ENCODE measurements at places on chromosomes 12 and 14.

DNA sequence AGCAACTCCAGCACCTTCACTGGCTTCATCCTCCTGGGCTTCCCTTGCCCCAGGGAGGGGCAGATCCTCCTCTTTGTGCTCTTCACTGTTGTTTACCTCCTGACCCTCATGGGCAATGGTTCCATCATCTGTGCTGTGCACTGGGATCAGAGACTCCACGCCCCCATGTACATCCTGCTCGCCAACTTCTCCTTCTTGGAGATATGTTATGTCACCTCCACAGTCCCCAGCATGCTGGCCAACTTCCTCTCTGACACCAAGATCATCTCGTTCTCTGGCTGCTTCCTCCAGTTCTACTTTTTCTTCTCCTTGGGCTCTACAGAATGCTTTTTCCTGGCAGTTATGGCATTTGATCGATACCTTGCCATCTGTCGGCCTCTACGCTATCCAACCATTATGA, 6.8 kb downstream of the OR11G2 start:
- DNase-seq, result no peak

GRCh38 chr12:18905134-18905533, 167.2 kb downstream of the CAPZA3 start:
- no peak for DNase-seq

DNA sequence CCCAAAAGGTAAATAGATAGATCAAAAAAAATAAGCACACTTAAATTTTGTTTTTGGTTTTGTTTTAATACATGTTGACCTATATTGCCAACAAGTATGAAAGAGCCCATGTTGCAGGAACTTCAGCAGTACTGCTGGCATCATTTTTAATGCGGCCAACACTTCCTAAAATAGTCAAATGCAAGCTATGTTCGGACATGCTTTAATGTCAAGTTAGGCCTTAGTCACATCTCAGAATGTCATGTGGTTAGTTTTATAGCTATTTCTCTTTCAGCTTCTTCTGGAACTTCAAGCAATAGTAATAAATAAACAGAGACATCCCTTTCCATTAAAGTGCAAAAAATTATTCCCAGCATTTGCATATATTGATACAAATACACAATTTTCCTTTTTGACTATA, 153.4 kb downstream of the PIK3C2G start:
- DNase-seq, result no peak

DNA sequence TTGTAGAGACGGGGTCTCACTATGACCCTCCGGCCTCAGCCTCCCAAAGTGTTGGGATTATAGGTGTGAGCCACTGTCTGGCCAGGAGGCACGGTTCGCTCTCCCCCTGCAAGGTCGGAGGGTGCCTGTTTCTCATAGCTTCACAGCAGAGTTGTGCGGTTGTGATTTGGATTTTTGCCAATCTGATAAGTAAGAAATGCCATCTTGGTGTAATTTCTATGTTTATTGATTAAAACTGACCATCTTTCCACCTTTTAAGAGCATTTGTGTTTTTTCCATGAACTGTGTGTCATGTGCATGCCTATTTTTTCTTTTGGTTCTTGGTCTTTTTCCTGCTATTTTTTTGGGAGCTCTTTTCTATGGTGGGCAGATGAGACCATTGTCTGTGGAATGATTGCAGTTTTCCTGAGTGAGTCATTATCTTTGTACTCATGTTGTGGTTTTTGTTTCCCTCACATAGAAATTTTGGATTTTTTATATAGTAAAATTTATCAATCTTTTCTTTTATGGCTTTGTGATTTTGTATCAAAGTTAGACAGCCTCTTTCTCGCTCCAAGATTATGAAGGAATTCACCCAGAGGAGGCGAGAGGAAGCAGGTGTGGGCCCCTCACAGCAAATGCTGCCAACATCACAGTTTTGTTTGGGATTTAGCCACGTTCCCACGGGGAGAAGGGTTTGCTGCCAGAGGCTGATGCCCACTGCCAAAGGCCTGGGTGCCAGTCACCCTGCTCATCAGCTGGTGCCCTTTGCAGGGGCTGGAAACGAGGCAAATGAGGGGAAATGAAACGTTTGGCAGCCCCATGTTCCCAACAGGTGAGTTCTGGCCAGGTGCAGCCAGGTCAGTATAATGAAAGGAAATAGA, 47.2 kb downstream of the RFX4 start:
- DNase-seq, result no peak

GRCh38 chr12:84056-84455, 17.5 kb downstream of the IQSEC3 start:
- DNase-seq, result no peak

DNA sequence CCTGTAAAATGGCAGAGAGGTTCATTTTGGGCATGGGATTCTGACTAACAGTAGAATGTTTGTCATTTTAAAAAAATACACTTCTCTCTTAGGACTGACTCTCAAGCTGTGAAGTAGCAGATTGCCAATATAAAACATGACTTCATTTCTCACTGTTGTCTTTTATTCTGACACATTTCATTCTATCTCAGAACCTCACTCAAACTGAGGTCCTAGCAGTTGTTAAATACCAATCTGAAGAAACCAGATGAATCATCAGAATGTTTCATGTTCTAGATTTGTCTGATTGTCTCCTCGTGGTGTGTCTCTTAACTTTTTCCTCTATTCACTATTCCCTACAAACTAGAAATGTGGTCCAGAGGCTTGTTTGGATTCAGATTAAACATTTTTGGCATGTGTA, 276.5 kb upstream of the NPAS3 start:
- DNase-seq, result no peak

- no peak for DNase-seq
These were observed 4.3 kb downstream of the KHNYN start for GRCh38 chr14:24434036-24434435.

- DNase-seq, result no peak
These were observed 2.0 kb downstream of the AQP6 start for GRCh38 chr12:49974677-49975317.

DNA sequence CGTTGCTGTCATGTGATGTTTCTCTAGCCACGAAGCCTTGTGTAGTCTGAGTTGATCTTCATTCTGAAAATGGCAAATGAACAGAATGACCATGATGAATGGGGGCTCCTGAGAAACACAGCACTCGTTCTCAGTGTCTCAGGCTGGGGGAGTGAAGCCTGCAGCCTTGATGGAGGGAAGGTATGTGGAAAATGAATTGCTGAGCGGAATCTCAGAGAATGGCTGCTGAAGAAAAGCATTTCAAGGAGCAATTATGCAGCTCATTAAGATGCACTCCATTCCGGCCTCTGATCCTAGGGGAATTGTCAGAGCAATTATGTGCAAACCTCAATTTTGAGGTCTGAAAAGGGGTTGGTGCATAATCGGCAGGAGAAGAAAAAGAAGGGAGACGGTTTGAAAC, 167.1 kb downstream of the CHST11 start:
- no peak for DNase-seq

GRCh38 chr12:12210983-12211382, 55.9 kb downstream of the LRP6 start:
- DNase-seq, result no peak

DNA sequence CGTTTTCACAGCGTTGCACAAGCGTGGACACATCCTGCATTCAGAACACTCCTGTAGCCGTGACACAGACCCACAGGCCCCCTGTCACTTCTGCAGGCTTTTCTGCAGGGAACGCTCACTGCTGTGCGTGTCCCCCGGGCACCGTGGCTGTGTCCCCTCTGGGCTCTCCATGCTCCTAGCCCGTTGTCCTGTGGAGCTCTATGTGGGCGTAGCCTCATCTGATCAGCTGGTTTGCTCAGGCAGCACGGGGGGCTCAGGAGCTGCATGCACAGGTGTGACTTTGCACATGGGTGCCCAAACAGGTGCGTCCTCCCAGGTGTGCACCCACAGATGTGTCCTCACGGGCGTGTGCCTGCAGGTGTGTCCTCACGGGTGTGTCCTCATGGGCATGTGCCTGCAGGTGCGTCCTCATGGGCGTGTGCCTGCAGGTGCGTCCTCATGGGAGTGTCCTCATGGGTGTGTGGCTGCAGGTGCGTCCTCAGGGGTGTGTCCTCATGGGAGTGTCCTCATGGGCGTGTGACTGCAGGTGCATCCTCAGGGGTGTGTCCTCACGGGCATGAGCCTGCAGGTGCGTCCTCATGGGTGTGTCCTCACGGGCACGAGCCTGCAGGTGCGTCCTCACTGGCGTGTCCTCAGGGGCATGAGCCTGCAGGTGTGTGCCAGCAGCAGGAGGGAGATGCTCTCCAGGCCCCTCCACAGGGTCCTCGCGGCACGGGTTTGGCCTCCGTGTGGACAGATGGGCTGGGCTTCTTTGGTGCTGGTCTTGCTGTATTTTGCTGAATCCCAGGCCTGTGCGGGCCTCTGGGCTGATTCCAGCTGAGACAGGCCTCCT, 17.5 kb downstream of the MTA1 start:
- DNase-seq, result no peak

GRCh38 chr14:33799705-33800570, 150.9 kb downstream of the EGLN3 start:
- no peak for DNase-seq

DNA sequence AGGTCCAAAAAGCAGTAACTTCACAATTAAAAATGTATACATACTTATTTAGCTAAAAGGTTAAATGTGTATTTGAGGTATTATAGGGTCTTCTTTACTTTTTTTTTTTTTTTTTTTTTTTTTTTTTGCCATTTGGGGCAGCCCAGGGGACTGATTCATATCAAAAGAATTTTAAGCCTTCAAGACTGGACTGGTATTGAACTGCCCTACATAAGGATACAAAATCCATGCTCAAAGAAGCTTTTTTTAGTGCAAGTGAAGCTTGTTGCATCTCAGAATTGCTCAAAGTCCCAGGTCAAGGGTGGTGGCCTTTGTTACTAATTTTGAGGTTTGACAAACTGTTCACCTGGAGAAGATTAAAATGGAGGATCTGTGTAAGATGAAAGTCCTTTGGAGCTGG, 124.0 kb downstream of the APAF1 start:
- no peak for DNase-seq

GRCh38 chr12:3743803-3744202, 9.1 kb downstream of the CRACR2A start:
- DNase-seq, result no peak

- DNase-seq, result no peak
These were observed 77.8 kb downstream of the SLC24A4 start for GRCh38 chr14:92400579-92401444.

DNA sequence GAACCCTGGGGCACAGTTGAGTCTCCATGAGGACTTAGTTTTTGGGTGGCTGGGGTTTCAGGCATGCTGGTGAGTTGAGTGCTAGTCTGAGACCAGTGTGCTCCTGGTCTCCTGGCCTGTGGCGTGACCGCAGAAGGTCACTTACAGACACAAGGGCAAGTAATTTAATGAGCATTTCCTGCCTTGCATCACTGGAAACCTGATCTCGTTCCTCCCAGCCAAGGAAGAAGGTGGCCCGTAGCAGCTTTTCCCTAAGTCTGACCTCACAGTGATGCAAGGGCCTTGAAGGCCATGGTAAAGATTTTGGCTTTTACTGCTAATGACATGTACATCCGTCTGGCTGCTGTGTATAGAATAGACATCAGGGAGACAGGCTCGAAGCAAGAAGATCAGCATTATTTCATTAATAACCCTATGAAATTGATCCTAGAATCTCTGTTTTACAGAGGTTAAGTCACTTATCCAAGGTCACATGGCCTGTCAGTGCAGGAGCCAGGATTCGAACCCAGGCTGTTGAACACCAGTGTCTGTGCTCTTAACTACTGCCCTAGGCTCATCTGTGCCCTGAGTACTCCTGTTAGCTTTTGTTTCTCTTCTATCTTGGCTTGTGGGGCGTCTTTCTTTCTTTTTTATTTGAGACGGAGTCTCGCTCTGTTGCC, 4.6 kb downstream of the TMEM120B start:
- DNase-seq, result no peak

- peak; percentile 10 for DNase-seq
These were observed 84.4 kb downstream of the VWF start for GRCh38 chr12:6039894-6040601.

- no peak for DNase-seq
These were observed 6.4 kb downstream of the HSP90AA1 start for GRCh38 chr14:102080183-102081080.

DNA sequence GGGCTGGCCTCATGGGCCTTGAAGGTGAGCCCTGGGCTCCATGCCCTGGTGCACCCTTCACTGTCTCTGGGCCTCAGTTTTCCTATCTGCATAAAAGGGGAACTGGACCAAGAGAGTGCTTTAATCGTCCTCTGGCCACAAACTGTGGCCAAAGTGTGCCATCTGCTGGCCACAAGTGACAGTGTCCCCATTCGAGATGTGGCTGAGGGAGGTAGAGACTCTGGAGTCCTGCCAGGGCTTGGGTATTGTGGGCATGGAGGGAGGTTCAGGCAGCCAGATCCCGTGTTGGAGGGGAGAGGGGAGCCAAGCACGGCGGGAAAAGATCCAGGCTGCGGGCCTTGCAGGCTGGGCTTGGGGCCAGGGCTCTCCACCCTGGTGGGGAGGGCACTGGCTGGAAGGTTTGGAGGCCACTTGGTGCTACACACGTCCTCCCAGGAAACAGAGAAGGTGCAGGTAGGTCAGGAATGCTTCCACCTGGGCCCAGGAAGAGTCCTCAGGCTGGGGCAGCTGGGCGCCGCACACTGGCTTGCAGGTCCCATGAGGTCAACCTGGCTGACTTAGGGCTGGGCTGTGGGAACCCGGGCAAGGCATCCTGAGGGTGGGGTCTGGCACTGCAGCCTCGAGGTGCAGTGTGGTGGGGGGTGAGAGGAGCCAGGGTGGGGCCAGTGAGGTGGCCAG, 7.3 kb upstream of the KIF26A start:
- DNase-seq, result peak; percentile 60

All from SHP77 (cell line).